ENCODE measurements at places on chromosomes 13 and 19.

- DNase-seq = no peak
Measured at GRCh38 chr19:32819419-32820400, 49.9 kb downstream of the SLC7A9 start.

DNA sequence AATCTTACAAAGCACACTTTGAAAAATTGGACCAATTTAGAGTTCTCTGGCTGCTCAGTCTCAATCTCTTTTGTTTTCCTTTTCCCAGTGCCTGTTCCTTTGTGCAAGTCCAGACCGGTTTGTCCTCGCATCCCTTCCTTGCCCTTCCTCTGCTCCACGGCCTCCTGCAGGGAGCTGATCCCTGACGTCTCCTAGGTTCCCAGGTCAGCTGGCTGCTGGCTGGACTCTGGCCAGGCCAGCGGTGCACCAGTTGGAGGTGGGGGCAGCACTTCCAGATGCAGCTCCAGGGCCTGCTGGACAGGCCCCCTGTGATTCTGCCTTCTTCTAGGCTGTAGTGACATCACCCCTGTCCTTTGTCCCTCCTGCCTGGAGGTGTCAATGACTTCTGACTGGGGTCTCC lies 44.0 kb upstream of the KPNA3 start:
- DNase-seq = no peak

DNA sequence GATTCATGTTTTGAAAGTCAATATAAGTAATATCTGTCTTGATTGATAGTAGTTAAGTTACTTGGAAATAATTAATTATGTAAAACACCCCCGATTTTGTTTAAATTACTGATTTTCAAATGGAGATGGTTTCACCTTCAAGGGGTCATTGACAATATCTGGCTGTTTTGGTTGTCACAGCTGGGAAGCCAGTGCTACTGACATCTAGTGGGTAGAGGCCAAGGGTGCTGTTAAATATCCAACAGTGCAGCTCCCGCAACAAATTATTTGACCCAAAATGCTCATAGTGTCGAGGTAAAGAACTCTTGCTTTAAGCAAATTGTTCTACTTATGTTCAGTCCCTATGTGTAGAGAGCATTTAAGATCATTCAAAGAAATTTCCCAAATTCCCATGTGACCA lies 50.6 kb upstream of the PCDH20 start:
- DNase-seq = no peak

GRCh38 chr19:42422092-42422900 lies 4.9 kb downstream of the LIPE start:
- no peak for DNase-seq

- peak; percentile 3 for DNase-seq
Measured at GRCh38 chr13:60164234-60164889, 634 bp upstream of the DIAPH3 start.

DNA sequence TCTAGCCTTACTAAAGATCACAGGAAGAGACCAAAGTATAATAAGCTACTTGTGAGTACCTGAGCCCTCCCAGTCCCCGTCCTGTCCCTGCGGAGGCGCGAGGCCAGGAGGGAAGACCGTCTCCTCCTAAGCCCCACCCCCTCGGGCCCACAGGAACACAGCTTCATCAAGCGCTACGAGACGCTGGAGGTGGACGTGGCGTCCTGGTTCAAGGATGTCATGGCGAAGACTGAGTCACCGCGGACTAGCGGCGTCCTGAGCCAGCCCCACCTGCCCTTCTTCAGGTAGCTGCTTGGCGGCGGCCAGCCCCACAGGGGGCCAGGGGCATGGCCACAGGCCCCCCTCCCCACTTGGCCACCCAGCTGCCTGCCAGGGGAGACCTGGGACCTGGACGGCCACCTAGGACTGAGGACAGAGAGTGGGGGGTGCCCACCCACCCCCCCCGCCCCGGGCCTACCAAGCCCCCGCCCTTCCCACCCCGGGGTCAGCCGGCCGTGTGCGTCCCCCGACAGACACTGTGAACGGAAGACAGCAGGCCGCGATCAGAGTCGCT lies 2.4 kb upstream of the TGFBR3L start:
- no peak for DNase-seq

GRCh38 chr13:43916828-43917227 lies 37.1 kb downstream of the LACC1 start:
- no peak for DNase-seq

DNA sequence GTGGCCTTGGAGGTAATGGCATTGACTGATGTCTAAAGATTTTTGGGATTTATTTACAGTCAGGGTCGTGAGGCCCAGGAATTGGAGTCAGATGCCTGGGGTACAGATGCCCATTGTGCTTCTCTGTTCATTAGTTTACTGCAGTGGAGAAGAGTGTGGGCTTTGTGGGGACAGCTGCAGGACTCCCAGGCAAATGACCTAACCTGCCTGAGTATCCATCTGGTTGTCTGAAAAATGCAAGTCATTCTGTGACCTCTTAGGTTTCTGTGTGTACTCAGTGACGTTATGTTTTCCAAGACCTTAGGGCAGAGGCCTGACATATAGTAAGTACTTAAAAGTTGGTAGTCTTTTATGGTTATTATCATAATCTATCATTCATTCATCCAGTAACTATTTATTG lies 60.5 kb downstream of the SPATA13 start:
- DNase-seq = no peak

DNA sequence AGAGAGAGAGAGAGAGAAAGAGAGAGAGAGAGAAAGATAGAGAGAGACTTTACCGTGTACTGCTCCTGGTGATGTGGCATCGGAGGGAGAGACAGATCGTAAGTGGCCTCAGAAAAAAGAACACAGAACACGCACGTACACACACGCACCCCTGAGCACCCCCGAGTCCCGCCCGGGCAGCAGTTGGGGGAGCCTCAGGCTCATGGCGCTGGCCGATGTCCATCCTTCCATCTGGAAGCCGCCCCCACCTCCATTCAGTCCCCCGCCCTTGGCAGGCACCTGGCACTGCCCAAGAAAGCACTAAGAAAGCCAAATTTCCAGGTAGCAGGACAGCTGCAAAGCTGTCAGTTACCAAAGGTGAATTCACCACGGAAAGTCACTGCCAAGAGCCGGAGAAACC lies 116.9 kb downstream of the IER2 start:
- DNase-seq = no peak

DNA sequence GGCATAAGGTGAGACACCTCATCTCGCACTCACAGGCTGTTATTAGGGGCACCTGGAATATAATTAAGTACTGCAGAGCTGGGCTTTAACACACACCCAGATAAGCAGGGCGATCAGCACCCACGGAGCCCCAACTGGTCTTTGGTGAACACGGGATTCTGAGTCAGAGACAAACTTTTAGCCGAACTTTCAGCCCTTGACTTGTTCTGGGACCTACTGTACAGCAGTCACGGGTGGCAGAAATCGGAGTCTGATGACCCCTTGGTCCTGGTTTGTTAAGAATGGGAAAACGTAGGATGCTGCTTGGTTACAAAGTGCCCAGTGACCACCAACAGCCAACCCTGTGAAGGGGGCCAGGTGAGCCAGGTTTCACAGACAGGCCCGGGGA lies 9.0 kb downstream of the SH3GL1 start:
- DNase-seq = no peak

DNA sequence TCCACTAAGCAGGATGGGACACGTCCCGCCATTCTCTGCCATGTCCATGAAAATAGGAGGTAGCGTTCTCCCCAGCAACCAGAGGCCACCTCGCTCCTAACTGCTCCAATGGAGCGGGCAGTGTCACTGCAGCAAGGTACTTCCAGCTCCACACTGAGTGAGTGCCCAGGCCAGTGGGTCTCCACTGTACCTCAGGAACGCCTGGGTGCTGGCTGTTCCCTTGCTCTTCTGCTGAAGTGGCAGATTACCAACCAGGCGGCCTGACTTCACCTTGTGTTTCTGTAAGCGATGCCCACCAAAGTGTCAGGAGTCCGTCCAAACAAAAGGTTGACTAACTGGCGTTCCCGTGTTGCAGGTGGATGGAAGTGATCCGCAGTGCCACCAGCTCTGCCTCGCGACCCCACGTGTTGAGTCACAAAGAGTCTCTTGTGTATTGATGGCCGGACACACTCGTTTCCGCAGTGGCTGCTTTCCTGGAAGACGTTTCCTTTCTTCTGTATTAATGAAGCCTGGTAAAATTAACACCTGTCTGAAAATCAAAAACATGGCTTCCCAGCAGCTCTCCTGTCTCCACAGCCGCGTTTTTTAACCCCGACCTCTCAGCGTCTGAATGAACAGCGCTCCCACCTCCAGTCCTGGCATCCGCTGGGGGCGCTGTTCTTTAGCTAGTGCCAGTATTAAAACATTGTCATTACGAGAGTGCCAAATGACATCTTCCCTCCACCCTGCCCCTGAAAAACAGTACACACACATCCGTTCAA lies 128.8 kb downstream of the STK24 start:
- no peak for DNase-seq

GRCh38 chr19:8209462-8210378 lies 550 bp downstream of the CERS4 start:
- DNase-seq = peak; percentile 82

DNA sequence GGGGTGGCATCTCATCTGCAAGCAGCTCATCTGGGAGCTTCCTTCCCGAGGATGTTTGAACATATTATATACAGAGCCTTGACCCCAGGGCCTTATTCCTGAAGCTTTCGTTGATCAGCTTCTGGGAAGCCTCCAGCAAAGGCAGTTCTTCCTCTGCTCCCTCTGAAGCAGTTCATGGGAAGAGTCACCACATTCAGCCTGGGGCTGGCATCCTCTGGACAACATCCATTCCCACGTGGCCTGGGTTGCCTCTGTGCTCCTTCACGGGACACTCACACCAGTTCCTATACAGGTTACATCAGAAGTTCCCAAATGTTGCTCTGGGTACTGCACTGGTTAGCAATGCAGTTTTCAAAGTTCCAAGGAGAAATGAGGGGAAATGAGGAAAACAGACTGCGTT lies 29.6 kb downstream of the COL4A2 start:
- DNase-seq = no peak

- no peak for DNase-seq
Measured at GRCh38 chr13:65868884-65869283, 1361.3 kb downstream of the PCDH9 start.

DNA sequence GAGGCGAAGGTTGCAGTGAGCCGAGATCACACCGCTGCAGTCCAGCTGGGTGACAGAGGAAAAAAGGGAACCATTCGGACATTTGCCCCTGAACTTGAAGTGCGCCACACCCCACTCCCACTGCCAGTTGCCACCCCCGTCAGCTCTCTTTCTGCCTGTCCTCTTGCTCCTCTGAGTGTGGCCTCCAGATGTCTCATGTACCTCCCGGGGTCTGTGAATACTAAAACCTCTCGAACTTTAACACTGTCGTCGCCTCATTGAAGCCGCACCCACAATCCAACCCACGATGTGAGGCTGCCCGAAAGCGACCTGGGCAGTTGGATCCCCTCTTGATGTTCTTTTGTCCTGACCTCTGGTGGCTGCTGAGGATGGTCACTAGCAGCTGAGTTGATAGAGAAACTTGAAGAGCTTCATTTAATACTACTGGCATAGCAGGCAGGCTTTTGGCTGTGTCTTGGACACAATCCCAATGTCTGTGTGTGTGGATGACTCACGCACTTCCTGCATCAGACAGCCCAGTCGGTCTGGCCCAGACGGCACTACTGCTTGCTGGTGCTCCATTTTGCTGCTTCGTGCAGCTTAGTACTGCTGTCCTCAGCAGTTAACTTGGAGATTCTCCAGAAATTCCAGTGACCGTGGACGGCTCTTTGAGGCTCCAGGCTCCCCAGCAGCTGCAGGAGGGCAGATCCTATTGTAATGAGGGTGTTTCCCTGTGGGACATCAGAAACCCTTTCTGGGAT lies 4.2 kb downstream of the FPR3 start:
- no peak for DNase-seq

DNA sequence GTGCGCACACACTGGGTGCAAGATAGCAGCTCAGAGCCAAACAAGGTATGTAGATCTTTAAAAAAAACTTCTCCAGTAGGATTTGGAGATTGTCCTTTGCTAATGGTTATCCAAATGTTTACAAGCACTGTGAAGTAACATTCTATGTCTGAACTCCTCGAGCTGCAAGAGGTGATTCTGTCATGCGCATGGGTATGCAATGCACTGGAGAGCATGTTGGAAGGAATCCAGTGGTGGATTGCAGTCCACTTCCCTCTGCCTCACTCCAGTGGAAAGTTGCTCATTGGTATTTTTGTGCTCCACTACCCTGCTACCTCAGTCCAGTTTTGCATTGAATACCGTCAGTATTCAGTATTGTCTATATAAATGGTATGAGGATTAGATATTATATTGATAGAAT lies 132.1 kb downstream of the ATP8A2 start:
- DNase-seq = no peak

GRCh38 chr13:95204231-95204765 lies 97.0 kb downstream of the ABCC4 start:
- DNase-seq = no peak

GRCh38 chr19:46033401-46033800 lies 7.4 kb downstream of the IGFL4 start:
- no peak for DNase-seq

DNA sequence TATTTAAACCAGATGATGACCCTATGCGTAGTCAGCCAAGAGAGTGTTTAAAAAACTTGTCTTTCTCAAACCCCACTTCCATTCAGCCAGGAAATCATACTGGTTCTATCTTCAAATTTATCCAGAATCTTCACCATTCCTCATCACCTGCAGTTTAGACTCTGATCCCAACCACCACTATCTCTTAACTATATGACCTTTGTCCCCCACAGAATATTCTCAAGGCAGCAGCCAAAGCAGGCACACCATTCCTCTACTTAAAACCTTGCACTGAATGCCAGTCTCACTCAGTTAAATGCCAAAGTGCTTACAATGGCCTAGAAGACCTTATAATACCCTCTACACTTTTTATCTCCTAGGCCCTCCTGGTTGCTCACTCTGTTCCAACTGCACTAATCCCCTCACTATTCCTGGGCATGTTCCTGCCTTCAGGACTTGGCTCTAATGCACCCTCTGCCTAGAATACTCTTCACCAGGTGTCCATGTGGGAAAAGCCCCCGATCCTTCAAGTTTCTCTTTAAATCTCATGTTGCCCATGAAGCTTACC lies 10.1 kb downstream of the SUCLA2 start:
- DNase-seq = no peak

GRCh38 chr19:2097886-2098327 lies 1.2 kb downstream of the IZUMO4 start:
- DNase-seq = no peak

- DNase-seq = no peak
Measured at GRCh38 chr13:93552596-93552995, 326.0 kb downstream of the GPC6 start.

- peak; percentile 58 for DNase-seq
Measured at GRCh38 chr13:40490086-40490758, 176.2 kb downstream of the FOXO1 start.

- DNase-seq = no peak
Measured at GRCh38 chr19:4208385-4209094, 20.8 kb upstream of the EBI3 start.
